ENCODE measurements at places on chromosomes 16 and 17.

DNA sequence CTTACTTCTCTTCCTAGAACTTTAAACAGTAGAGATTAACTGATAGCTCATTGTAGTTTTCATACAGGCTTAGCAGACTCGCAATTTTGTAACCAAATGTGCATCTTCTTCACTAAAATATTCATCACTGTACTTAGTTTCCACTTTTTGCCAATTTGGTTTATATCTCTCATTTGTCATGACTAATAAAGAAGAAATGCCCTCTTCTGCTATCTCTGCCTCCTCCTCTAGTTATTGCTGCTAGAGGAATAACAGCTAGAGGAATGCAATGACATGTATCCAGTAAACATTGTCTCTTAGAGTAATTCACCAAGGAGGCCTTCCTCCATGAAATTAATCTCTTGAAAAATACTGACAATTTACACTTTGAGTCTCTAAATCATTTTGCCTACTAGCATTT lies 115.5 kb upstream of the COX10 start:
- DNase-seq = no peak

DNA sequence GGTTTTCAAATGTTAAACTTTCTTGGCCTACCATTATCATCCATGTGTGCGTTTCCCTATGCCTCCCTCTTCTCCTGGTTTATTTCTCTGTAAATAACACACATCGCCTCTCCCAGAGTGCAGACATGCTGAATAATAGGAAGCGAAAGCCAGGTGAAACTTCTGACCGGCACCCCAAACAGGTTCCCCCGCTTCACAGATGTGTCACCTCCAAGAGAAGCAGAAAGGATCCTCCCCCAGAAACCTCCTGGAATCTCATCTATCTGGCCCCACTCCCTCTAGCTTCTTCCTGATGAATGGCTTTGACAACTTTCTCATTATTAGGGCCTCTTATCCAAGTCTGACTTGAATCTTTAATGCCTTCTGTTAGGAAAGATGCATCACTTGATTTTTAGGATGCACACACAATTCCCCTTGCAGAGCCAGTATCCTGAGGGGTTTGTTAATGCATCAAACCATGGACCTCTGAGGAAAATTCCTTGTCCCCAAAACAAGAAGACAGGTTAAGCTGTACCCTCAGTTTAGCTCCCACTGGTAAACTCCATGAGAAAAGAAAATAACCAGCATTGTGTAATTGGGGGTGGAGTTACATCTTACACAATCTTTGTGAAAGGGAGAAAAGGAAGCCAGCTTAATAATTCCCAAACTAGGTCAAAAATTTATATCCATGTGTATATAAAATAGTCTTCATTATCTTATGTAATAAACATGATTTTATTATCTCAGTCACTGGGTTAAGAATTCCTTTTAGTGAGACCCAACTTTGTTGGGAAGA lies 20.1 kb upstream of the HYDIN start:
- DNase-seq = no peak

- no peak for DNase-seq
Observed at GRCh38 chr17:2894782-2895181, 98.5 kb downstream of the RAP1GAP2 start.

DNA sequence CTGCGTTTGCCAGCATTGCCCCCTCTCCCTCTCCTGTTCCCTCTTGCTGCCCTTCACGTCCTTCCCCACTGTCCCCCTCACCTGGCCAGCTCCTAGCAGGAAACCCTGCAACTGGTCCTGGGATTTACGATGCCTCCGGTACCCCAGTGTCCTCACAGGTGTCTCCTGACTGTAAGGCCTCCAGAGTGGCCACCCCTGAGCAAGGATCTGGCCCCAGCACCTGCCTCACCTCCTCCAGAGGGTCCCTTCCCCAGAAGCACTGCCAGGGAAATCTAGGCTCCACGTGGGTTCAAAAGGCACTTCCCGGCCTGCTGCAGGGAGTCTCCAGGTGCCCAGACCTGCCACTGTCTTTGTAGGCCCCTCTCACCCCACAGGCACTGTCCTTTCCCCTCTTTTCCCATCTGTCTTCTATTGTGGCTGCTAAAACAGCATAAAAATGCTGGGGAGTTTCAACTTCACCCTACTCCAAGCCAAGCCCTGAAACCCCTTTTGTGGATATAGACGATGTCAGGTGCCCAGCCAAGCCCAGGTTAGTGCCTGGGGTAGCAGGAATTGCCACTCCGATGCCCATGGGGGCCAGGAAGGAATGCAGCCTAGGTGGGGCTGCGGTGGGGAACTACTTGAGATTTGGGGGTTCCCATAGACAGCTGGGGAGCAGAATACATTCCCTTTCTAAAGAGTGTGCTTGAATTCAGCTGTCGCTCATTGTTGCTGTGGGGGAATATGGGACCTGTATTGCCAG lies 25.7 kb downstream of the RAB11FIP4 start:
- no peak for DNase-seq

GRCh38 chr17:17109256-17109655 lies 67.0 kb downstream of the MPRIP start:
- no peak for DNase-seq

DNA sequence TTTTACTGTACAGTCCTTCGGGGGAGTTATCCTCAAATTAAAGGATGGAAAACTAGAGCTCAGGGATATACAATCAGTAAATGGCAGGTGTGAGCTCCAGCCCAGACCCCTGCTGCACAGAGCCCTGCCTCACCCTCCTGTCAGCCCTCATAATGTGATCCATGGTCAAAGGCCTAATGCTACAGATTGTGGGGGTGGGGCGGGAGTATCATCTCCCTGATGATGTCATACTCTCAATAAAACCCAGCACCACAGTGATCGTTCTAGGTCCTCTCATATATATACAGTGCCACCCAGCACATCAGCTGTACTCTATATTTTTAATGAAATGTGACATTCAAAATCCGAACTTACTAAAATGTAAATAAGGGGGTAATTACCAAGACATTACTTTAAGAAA lies 61.5 kb downstream of the SLC39A11 start:
- DNase-seq = no peak

- DNase-seq = no peak
Observed at GRCh38 chr17:7703584-7704479, 1.2 kb upstream of the EFNB3 start.
